ENCODE measurements at places on chromosomes 16 and 17.

- no peak for DNase-seq
These were observed 26.9 kb downstream of the IRX5 start for GRCh38 chr16:54957403-54958166.

DNA sequence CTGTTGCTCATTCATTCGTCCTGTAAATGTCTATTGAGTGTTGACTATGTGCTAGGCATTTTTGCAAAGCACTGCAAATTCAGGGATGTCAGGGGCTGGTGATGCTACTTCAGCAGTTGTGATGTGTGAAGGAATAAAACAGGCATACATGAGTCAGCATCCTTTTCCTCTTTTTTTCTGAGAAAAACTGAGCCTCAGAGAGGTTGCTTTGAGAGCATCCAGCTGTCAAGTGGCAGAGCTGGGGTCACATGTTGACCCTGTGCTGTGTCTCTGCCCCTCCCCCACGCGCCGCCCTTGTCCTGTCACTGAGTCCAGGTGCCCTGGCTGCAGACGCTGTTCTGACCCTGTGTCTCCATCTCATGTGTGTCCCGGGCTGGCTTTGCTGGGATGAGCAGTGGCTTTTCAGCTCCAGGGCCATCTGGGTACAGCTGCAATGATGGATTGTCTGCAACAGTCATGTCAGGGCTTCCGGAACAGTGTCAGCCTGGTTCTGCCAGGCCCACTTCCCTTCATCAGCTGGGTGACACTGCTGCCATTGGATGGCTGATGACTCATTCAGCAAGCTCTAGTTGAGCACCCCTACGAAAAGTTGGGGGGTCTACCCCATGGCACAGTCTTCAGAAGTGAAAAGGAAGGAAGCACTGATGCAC lies 14.9 kb downstream of the SEC14L5 start:
- no peak for DNase-seq

DNA sequence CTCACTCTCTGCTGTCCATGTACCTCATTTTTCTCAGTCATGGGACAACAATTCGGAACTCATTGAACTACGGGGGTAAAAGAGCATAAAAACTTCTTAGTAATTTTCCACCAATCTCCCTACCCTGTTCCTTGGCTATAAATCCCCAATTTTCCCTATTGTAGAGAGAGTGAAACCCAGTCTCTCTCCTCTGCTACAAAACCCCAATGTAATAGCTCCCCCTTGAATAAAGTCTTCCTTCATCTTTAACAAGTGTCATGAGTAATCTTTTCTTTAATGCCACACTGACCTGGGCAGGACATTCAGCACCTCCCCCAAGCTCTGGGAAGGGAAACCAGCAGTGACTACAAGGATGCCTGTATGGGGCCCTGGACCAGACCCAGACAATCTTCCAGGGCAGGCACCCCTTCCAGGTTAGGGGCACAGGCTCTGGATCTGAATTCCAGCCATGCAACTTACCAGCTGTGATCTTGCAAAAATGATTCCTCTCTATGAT lies 10.2 kb upstream of the EIF1 start:
- DNase-seq = no peak

DNA sequence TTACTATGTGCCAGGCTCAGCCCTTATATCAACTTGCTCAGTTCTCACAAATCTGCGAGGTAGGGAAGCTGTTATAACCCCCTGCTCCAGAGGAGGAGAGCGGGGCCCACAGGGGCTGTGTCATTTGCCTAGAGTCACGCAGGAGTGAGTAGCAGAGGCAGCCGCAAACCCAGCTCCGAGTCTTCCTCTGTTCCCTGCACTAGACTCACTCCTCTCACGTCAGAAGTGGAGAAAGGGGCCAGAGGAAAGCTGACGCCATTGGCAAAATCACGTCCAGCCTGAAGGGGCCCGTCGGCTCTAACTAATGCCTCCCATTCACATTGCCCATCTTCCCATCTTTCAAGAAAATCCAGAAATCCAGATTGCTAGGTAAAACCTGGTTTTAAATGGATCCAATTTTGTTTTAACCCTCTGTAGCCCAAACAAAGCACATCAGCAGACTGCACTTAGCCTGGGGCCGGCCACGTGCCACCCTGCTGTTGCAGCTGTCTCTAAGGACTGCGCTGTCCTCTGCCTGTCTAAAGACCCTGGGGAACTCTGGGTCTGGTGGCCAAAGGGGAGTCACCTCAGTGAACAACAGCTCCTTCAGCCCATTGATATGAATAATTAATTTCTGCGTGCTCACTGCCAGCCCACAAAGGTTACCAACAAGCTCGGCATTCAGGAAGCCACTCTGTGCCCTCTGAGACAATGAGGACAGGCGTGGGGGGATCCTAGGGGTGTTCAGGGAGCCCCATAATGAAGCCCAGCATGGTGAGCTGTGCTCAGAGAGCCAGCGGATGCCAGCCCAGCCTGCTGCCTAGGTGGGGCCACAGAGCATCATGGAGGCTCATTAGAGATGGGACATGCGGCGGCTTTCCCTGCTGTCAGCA lies 36.7 kb upstream of the ABR start:
- no peak for DNase-seq

GRCh38 chr16:31452631-31453106 lies 6.6 kb upstream of the ARMC5 start:
- DNase-seq = no peak

DNA sequence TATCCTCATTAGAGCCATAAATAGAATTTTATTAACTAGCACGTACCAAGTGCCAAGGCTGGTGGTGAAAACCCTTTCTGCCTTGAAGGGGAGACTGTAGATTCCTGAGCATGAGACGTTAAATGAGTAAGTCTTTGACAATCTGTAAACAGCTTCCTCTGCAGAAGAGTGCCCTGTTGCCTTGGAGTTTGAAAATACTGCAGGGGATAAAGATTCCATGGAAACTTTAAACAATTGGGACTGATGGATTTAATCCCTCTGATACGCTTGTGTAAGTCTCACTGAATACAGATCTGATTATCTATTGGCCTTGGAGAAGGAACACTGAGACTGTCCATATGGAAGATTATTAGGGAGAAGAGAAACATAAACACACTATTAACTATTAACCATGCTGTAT lies 1053.4 kb upstream of the RBFOX1 start:
- no peak for DNase-seq

DNA sequence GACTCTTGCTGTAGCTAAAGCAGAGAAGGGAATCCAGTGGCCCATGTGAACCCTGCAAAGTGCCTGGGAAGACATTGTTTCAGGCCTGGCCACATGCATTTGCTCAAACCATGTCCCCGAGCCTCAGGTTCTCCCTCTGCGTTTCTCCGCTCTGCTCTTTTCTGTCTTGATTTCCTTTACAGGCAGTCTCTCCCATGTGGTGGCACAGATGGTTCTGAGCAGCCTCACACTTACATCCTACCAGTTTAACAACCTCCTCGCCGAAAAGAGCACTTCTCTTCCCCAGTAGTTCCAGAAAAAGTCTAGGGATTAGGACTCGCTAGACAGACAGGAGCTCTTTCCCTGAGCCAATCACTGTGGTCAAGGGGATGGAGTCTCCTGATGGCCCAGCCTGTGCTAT lies 28.3 kb upstream of the MYH10 start:
- no peak for DNase-seq

GRCh38 chr16:66652661-66653360 lies 43.7 kb downstream of the CMTM4 start:
- DNase-seq = no peak

DNA sequence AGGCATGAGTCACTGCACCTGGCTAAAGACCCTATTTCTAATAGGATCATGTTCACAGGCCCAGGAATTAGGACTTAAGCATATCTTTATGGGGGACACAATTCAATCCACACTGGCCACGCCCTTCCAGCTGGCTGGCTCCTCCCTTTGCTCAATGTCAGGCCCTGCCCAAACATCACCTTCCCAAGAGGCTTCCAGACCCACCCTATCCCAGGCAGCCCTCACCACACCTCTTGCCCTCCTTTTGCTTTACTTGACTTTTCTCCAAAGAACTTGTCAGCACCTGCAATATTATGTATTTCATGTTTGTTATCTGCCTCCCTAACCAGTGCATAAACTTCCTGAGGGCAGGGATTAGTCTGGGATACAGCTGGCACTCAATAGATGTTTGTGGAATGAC lies 109.6 kb upstream of the CDH5 start:
- no peak for DNase-seq

- no peak for DNase-seq
These were observed 116.3 kb downstream of the AMFR start for GRCh38 chr16:56309008-56309407.

- no peak for DNase-seq
These were observed 29.5 kb downstream of the METTL16 start for GRCh38 chr17:2482218-2482617.

DNA sequence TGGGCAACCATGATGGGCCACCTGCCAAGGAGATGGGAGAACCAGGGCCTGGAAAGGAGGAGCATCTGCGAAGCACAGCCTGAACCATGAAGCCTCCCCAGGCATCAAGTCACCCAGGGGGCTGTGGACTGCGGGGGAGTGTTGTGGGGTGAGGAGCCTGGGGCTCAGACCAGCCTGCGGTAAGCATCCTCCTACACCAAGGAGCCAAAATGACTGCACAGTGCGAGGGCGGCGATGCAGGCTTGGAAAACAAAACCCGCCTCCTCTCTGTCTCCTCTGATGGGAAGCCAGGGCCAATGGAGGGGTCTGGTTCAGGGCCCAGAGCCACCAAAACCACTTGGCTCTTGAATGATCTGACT lies 18.1 kb upstream of the MAF start:
- no peak for DNase-seq

- DNase-seq = no peak
These were observed 25.6 kb downstream of the GOSR2 start for GRCh38 chr17:46948544-46948943.

- no peak for DNase-seq
These were observed 32.5 kb upstream of the CES5A start for GRCh38 chr16:55907661-55908060.

- DNase-seq = no peak
These were observed 13.3 kb upstream of the CD300LD start for GRCh38 chr17:74605361-74605760.

DNA sequence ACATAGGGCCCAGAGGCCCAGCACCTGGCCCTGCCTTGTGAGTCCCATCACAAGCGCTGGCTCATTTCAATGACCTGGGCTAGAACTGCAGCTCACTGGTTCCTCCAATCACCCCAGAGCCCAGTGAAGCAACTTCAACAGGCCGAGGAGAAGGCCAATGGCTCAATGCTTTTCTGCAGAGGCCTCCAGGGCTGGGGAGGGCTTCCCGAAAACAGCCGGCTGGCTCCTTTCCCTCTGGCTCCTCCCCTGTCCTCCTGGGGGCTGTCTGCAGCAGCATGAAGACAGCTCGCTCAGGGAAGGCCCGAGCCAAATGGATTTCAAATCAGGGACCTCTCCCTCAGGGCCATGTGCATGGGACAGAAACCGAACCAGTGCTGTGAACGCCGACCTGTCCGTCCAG lies 121.6 kb downstream of the ZNF423 start:
- DNase-seq = no peak
